ENCODE measurements at places on chromosomes 12 and 14.

DNA sequence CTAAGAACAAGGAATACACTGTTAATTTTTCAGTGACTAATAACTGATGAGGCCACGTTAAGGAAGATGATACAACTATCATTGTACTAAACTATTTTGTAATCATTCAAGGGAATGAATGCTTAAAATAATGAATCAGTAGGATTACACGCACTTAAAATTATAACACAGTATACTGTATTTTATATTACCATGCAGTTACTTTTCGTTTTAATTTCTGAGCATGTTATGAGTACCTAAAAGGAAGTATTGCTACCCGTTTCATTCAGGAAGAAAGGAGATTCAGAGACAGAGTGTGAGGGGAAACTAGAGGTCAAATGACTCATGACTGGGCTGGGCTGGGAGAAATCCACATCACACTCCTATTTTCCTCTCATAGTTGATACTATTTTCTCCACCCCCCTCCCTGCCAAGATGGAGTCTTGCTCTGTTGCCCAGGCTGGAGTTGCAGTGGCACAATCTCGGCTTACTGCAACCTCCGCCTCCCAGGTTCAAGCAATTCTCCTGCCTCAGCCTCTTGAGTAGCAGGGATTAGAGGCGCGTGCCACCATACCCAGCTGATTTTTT is 202.0 kb downstream of the PPM1H start:
- peak; percentile 89 for DNase-seq

DNA sequence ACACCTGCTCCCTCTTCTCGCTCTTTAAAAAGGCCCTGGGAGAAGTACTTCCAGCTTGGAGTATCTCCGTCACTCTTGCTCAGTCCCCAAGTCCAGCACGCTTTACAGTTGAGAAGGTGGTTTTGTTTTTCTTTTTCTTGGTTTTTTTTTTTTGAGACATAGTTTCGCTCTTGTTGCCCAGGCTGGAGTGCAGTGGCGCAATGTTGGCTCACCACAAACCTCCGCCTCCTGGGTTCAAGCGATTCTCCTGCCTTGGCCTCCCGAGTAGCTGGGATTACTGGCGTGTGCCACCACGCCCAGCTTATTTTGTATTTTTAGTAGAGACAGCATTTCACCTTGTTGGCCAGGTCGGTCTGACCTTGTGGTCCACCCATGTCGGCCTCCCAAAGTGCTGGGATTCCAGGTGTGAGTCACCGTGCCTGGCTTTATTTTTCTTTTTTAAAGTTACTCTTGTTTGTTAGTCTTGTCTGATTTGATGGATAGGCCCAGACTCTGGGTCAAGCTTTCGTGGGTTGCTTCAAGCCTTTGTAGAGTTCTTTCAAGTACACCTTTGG is 1.9 kb downstream of the TDRD9 start:
- peak; percentile 29 for DNase-seq

GRCh38 chr12:27194644-27195043 is 49.4 kb upstream of the STK38L start:
- no peak for DNase-seq

DNA sequence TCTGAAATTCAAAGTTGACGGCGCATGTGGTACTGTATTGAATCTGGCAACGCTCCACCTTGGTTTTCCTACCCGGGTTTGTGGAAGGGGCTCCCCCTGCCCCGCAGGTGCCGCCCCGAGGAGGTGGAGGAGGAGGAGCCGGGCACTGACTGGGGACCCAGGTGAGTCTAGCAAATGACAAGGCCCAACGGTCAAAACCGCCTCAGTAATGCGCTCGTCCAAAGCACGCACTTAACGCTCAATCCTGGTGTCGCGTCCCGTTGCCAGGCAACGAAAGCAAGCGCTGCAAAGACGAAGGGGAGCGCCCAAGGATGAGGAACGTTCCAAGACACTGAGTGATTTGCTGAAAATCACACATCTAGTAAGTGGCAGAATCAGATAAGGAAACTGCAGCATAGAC is 24.0 kb upstream of the CLEC4E start:
- DNase-seq = no peak

DNA sequence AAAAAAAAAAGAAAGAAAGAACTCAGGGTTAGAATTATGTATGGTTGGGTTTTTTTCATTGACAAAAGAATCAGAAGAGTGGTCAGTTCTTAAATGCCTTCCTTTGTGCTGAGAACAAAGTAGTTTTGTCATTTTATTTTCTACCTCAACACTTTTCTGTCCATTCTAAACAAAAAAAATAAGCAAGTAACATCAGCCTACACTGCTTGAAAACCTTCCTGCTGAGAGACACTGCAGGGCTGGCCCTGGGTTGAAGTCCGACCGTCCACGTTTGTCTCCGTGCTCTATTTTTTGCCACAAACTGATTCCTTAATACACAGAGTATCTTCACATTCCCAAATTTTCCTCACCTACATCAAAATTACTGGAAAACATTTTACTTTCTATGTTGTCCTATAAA is 211.6 kb upstream of the PDZRN4 start:
- DNase-seq = no peak

- DNase-seq = peak; percentile 84
Measured at GRCh38 chr12:108616941-108617858, 16.5 kb downstream of the SELPLG start.
